Activated CD8-positive, alpha-beta memory T cell treated with anti-CD3 and anti-CD28 coated beads for 1 hour (primary cell): ENCODE measurements at places on chromosomes 5 and 9.

DNA sequence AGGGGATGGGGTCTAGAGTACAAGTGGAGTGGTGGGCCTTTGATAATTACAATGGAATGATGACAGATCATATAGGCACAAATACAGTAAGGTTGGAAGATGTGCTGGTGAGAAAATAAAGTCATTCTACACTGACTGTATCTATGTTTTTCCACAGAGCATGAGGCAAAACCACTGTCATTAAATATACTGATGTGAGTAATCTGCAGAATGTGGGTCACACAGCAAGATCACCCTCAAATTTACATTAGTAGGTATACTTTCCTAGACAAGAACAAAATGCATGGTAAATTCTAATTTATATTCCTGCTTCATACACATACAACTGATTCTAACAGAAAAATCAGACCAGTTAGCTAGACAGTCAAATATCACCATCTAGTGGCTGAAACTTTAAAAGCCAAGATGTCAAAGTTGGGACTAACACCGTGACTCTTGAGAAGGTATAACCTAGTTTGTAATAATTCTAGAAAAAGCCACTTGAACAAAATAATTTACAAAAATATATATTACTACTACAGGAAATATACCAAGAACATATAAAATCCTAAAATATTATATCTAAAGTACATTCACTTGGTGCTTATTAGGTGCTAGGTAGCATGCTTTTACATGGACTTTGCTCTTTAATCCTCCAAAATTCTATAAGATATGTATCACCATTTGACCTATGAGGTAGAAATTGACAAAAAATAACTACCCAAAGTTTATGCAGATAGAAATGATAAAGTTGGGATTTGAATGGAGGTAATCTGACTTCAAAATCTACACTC is 19.5 kb downstream of the TTC33 start:
- no peak for DNase-seq

DNA sequence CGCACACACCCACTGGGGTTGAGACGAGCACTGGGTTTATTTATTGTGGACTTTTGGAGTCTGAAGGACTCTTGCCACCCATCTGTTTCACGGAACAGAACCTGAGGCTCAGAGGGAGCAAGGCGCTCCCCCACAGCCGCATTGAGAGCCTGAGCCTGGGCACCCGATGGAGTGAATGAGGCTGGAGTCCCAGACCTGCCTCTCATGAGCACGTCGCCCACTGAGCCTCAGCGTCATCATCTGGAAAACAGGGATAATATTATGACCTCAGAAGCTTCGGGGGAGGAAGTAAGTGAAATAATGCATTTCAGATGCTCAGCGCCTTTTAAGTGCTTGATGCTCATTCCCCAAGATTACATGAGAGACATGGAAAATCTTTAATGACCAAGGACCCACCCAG is 5.5 kb downstream of the NEK6 start:
- DNase-seq: no peak

DNA sequence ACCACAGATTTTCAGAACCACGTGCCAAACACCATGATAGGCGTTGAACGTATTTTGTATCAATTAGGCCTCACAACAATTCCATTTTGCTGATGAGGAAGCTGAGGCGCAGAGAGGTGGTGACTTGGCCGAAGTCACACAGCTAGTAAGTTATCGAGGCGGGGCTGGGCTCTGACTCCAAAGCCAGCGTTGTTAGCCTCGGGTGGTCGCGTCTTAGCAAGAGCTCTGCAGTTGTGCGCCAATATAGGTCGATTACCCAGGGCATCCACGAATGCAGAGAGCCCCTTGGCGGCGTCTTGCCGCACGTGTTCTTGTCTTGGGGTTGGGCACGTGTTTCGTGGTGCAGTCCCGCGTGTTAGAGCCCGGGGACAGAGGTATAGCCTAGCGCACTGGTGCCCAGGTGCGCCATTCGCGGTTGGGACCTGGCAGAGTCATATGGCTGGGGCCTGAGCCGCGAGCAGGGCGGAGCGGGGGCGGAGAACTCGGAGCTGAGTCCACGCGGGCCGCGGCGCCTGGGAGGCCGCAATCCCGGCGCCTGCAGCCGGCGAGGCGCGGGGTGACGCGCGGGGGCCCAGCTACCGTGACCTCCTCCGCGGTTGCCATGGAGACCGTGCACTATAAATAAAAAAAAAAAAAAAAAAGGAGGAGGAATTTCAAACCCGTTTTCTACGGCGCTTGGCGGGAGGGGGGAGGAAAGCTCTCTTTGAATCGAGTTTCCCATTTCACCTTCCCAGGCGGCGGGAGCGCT is 62.3 kb downstream of the CXXC5 start:
- peak; percentile 59 for DNase-seq

GRCh38 chr5:146310540-146310939 is 28.1 kb upstream of the POU4F3 start:
- no peak for DNase-seq

DNA sequence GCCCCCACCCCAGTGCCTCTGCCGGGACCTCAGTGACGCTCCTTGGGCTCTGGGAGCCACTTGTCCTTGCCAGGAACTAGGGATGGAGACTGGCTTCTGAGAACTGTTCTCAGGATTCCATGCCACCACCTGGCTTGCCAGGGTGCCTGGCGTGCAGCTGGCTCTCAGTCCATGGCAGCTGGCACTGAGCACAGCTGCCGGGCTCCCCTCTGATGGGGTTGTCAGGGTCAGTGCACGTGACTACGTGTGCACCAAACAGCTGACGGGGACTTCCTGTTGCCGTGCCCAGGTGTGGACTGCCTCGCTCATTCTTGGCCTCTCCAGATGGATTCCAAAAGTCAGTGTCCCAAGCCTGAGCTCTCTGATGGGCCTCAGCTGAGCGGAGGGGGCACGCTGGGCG is 9.4 kb downstream of the KCNT1 start:
- DNase-seq: no peak

GRCh38 chr5:176632745-176633144 is 2.3 kb downstream of the EIF4E1B start:
- no peak for DNase-seq
